ENCODE measurements at places on chromosomes 3 and 15. TPM values are rescaled to one million over a fixed set of nuclear protein-coding genes. Genes with fewer than 3 reads are reported as not detected.

LRRIQ4 gene
- total RNA-seq: 0.16 TPM

DPPA2 gene
- total RNA-seq: not detected

ZDHHC19 gene
- total RNA-seq: not detected

ZNF662 gene
- 6.7 TPM for total RNA-seq

P2RY12 gene
- not detected for total RNA-seq

Measured in hair follicle dermal papilla cell (primary cell).